ENCODE measurements at places on chromosomes 2 and 18. TPM values are rescaled to one million over a fixed set of nuclear protein-coding genes. Genes with fewer than 3 reads are reported as not detected.

UGT1A7 gene
- not detected for total RNA-seq

DNA sequence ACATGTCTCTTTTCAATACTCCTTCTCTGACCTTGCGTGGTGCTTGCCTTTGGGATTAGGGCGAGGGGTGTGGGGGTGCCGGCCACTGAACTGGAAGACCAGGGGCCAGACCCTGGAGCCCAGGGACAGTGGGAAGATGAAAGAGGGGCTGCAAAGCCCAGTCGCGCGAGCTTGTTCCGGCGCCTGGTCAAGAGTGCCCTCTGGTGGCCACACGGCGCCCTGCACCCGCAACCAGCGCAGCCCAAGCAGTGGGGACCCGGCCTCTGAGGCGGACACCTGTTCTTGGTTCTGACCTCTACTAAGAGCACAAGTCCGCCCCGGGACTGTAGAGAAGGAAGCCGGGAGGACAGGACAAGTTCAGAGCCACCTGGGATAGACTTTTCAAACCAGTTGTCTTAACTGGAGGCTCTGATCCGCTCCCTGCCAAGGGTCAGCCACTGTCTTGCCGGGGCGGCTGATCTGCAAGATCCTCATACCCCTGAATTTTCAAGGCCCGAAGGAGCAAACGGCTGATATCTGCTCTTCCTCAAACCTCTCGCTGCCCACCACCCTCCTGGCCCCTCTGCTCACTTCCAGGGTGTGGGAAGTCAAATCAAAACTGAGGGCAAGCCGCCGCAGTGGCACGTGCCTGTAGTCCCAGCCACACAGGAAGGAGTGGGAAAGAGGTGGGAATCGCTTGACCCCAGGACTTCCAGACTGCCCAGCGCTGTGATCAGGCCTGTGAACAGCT, 14.9 kb upstream of the MSH6 start:
- peak; percentile 50 for DNase-seq
- no peaks in the 10 kb centered on the region for H3K27me3 ChIP-seq
- no peak overlapping the region for H3K27ac ChIP-seq
- H3K36me3 ChIP-seq: no peaks in the 10 kb centered on the region
- H3K4me3 ChIP-seq: no peak overlapping the region

DNA sequence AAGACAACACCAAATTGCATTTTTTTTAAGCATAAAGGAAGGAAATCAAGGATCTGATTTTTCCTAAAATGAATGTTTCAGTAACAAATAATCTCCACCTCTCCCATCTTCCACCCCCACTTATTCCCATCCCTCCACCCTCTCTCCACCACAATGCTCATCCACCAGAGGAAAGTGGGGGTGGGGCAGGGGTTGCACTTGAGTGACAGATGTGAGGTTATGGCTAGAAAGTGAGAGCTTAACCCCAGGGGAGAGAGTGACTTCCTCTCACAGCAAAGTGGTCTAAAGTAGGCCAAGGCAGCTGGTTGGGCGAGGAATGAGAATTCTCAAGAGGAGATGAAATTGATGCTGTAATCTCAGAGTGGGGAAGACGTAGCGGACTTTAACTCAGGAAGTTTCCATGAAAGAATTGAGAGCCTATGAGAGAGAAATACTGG, 104.7 kb downstream of the HNRNPLL start:
- H3K27me3 ChIP-seq: no peaks in the 10 kb centered on the region
- no peak for DNase-seq
- no peaks in the 10 kb centered on the region for H3K36me3 ChIP-seq
- no peak overlapping the region for H3K4me3 ChIP-seq
- H3K4me1 ChIP-seq: no peaks in the 10 kb centered on the region

GRCh38 chr2:231991664-231992063, 30.2 kb downstream of the DIS3L2 start:
- peaks cover 19% of the 10 kb centered on the region for H3K4me1 ChIP-seq
- H3K27ac ChIP-seq: no peak overlapping the region
- no peak overlapping the region for H3K4me3 ChIP-seq
- no peak for DNase-seq

- H3K27ac ChIP-seq: no peak overlapping the region
- no peaks in the 10 kb centered on the region for H3K4me1 ChIP-seq
- H3K4me3 ChIP-seq: no peak overlapping the region
- H3K36me3 ChIP-seq: no peaks in the 10 kb centered on the region
- no peak for DNase-seq
- H3K27me3 ChIP-seq: no peaks in the 10 kb centered on the region
These were observed 55.0 kb downstream of the KIF1A start for GRCh38 chr2:240765007-240765406.

Measured in MCF 10A (cell line).